ENCODE measurements at places on chromosomes 16 and 17.

GRCh38 chr17:64747938-64748540 is 85.9 kb upstream of the SMURF2 start:
- DNase-seq: no peak

DNA sequence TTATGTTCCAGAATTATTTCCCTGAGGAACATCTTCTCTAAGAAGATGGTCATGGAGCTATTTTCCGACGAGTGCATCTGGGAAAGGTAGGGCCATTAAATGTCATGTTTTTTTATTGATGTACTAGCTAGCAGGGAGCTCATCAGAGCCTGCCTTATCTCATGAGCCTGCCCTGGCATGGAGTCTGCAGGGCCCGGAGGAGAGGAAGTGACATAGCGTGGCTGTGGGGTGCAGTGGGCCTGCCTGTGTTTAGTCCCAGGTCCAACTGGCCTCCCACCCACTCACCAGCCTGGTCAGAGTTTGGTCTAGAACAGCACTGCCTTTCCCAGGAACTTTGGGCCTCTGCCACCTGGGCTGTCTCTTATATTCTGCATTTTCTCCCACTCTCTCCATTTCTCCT is 389.8 kb downstream of the SNX29 start:
- no peak for DNase-seq

- peak; percentile 27 for DNase-seq
Measured at GRCh38 chr17:78013683-78014467, 55.4 kb downstream of the TNRC6C start.

GRCh38 chr16:89375021-89375420 is 115.3 kb downstream of the ANKRD11 start:
- no peak for DNase-seq

- DNase-seq: no peak
Measured at GRCh38 chr17:70787721-70788300, 618.5 kb downstream of the KCNJ2 start.

DNA sequence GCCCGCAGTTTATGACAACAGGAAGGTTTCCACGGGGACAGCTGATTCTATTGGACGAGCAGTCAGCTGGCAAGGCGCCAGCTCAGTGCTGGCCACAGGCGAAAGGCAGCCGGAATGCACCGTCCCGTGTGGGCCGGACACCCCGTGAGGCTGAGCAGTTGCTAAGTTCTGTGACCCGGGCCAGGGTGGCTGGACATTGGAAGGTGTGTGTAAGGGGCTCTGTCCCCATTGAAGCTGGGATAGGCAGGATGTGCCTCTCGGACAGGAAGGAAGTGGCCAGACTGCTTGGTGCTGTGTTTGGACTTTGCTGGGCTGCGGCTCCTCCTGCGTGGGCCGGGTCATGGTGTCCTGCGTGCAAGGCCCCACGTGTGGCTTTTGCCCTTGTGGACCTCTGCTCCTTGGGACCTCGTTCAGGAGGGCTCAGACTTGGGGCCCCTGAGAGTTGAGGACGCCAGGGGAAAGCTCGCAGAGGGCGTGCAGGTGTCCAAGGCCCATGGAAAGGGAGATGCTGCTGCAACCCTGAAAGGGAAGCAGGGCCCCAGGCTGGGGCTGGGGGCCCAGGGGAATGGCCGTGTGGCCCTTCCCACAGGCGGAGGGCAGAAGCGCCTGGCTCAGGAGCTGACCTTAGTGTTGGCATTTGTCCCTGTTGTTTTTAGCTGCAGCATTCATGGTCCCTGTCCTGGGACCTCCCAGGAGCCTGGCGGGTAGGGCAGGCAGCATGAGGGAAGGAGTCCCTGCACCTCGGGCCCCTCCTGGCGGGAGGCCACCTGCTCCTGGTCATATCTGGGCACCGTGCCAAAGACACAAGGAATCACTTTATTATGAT is 10.0 kb downstream of the BAIAP2 start:
- no peak for DNase-seq

DNA sequence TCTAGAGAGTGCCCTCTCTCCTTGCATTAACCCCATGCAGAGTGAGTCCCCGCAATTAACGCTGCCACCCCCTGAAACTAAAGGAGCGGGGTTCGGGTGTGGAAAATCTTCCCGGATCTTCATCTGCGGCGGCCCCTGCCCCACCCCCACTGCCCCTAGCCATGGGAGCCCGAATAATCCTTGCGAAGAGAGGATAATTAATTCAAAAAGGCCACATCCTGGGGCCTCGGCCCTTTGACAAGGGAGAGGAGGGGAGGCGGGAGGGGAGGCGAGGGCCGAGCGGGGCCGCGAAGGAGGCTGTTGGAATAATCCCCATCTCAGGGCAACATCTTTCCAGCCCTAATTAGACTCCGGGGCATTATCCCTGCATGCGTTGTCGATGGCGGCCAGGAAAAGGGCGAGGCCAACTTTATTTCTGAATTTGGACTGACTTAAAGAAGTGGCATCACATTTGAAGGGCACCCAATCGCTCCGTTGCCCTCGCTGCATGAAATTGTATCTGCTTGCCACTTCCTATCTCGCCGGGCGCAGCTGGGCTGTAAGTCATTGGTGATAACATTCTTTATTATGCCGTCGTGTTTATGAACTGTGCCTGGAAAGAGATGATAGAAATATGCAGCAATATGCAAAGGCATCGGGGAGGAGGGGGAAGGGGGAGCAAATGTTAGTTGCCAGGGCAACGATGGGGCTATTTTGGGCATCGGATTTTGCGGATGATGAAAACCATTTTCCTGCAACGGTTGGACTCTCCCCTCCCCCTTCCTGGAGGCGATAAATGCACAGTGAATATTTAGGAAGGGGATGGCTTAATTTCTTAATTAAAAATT is 387.1 kb upstream of the TNRC6C start:
- DNase-seq: peak; percentile 24

- DNase-seq: no peak
Measured at GRCh38 chr17:46737326-46737725, 81.2 kb downstream of the WNT3 start.

GRCh38 chr17:82022310-82022980 is at the start of gene CENPX:
CENPX (minus strand) TSS chr17:82022878; CDS start chr17:82022861, 17 bp downstream.
- DNase-seq: no peak

- DNase-seq: no peak
Measured at GRCh38 chr17:72671016-72671415, 421.5 kb downstream of the SLC39A11 start.

- no peak for DNase-seq
Measured at GRCh38 chr16:24309258-24310142, 53.4 kb downstream of the CACNG3 start.

DNA sequence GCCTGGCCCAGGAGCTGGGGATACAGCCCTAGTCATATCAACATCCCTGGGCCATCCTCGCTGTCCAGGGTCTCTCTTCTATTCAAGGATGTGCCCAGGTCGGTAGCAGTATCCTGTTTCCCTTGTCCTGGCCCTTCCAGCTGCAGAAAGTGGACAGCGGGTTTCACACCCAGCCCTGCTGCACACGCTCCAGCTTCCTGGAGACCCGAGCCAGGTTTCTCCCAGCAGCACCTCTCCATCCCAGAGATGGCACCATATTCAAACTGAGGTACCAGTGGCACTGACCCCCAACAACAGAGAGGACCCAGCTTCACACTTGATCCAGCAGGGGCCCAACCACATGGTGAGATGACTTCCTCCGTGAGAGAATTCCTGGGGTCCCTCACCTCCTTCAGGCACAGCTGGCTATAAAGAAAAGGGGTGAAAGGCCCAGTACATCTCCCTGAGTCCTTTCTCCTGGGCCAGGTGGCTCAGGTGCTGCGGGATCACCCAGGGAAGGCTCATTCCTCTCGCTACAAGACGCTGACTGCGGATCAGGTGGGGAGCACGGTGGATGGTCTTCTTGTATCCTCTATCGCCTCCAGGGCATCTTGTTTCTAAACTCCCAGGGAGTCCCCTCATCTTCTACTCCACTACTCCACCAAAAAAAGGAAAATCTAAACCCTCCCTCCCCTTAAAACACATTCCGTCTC is 1.4 kb downstream of the CUEDC1 start:
- DNase-seq: no peak

DNA sequence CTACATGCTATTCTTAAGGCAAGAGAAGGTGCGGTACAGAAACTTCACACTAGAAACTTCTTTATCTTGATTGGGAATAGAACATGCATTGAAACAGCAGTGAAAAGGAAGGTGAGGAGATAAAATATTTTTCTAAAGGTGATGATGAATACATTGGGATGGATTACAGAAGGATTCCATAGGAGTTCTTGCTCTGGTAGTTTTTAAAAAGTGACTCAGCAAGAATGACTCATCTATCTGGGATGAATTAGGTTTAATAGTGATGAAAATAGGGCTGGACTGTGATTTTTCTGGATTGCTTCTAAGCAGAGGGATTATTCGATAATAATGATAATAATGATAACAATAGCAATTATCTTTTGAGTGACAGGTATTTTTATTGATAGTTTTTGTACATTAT is 65.6 kb upstream of the HS3ST4 start:
- no peak for DNase-seq

DNA sequence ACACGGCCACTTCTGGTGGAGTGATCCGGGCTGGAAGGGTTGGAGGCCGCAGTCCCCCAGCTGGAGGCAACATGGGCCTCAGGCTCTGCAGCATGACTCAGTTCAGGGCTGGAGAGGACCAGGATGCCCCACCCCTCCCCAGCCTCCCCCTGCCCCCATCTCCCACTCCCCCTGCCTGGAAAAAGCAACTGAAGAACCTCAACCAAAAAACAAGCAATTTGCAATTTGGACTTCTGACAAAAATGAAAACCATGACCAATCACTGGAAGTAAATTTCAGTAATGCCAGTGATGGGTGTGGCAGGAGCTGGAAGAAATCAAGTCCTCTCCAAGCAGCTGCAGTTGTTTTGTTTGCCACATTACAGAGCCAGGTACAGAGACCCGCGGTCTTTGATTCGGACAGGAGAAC is 6.6 kb upstream of the MIF4GD start:
- DNase-seq: no peak

- no peak for DNase-seq
Measured at GRCh38 chr17:60386147-60387058, 5.5 kb downstream of the USP32 start.

- no peak for DNase-seq
Measured at GRCh38 chr16:89759746-89760340, 38.5 kb downstream of the ZNF276 start.

- no peak for DNase-seq
Measured at GRCh38 chr17:6712058-6712853, 913 bp downstream of the SLC13A5 start.

DNA sequence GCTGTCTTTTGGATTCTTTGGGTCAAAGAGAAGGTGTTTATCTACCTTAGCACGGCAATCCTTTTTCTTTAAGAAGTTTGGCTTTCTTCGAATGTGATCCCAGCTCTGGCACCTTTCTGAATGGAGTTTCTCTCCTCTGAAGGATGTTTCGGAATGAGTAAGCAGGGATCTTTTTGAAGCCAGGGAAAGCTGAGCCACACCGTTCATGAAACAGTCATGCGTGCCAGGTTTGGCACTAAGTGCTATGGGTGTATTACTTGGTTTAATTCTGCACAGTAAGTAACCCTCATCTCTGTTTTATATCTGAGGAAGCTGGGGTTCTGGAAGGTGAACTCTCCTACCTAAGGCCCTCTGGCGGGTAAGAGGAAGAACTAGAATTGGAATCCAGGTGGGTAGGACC is 234.5 kb downstream of the NTN1 start:
- DNase-seq: no peak

- no peak for DNase-seq
Measured at GRCh38 chr16:11824362-11824761, 27.0 kb downstream of the RSL1D1 start.

GRCh38 chr16:27922433-27922832 is 141.1 kb downstream of the GSG1L start:
- no peak for DNase-seq
